ELF-1 (cell line): ENCODE measurements at places on chromosomes 7 and 10.

DNA sequence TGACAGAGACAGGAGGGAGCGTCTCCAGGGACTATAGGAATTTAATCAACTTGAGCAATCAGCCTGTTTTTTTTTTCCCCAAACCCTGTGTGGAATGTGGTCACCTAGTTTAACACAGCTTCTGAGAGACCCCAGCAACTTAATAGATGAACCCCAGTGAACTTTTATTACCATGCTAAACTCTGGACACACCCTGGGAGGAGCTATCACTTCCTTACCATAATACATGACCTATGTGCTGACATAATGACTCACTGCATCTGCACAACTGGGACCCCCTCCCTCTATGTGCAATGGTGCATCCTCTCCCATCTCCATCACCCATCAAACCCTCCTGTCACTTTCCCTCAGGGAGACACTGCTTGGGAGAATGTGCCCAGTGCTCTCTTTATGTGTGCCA is 83.7 kb downstream of the EPC1 start:
- DNase-seq, result peak; percentile 7

- DNase-seq, result no peak
Measured at GRCh38 chr10:33681595-33681994, 347.1 kb upstream of the NRP1 start.

- no peak for DNase-seq
Measured at GRCh38 chr10:22611425-22612115, 102.8 kb downstream of the PIP4K2A start.

- DNase-seq, result no peak
Measured at GRCh38 chr10:3803927-3804741, 19.1 kb upstream of the KLF6 start.

- DNase-seq, result peak; percentile 82
Measured at GRCh38 chr10:47361293-47361692, 13.1 kb downstream of the RBP3 start.

DNA sequence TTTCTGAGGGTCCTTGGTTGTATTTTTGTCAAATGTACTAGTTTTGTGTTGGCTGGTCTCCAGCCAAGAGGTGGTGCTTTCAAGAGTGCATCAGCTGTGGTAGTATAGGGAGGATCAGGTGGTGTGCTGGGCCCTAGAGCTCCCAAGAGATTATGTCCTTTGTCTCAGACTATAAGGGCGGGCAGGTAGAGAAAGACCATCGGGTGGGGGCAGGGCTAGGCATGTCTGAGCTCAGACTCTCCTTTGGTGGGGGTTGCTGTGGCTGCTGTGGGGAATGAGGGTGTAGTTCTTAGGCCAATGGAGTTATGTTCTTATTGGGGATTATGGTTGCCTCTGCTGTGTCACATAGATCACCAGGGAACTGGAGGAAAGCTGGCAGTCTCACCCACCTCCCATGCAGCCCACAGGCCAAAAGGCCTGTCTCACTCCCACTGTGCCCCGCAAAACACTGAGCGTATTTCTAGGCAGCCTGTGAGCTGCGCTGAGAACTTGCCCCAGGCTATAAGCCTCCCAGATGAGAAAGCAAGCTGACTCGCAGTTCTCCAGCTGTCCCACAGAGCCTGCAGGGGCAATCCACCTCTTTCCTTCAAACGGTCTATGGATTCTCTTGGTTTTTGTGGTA is 1066.7 kb downstream of the GRM8 start:
- DNase-seq, result peak; percentile 90

DNA sequence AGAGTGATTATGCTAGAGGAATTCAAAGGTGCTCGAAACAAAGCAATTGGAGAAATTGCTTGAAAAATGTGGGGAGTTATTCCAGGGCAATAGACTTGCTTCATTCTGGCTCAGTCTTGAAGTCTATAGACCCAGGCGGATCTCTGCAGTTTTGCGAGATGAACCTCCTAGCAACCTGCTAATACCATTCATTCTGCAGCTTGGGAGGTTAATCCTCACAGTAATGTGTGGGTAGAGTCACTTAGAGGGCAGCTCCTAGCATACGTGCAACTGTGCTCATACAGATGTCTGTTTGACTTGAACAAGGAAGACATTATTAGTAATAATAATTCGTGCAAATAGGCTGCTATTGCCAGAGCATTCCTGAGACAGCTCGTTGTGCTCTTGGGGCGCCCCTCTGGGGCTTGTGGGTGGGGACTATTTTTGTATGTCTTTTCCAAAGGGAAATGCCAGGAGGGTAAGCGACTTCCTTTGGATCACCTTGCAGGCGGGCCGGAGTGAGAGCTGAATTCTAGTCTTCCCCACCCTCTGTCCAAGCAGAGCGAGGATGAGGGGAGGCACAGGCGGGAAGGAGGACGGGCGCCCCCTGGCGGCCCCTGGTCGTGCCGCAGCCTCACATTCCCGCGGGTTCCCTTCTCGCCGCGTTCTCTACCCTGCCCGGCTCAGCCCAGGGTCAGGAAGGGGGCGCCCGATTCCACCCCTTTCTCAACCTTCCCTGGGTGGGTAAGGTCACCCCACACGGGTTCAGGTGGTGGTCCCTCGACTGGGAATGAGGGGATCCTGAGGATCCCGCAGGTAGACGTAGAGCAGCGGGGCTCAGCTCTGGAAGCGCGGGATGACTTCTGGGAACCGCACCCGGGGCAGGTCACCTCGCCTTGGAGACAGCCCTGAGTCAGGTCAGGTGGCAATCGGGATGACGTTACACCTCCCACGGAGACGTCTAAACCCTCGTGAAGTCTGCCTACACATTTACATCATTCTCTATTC is 241.5 kb downstream of the PHTF2 start:
- peak; percentile 88 for DNase-seq

GRCh38 chr10:94102436-94102835 is 108.7 kb downstream of the PLCE1 start:
- DNase-seq, result no peak

DNA sequence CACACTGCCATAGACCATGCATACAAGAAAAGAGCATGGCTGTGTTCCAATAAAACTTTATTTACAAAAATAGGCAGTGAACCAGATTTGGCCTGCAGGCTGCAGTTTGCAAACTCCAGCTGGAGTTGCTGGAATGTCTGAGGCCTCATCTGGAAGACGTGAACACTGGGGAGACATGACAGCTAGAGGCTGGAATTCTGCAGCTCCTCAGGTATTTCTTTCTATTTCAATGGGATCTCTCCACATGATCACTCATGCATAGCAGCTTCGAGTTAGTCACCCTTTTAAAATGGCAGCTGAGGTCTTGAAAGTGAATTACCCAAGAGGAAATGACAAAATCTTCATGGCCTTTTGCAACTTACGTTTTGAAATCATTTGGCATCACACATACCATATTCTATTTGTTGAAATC is 52.6 kb upstream of the BET1 start:
- peak; percentile 30 for DNase-seq

GRCh38 chr7:130733931-130734814 is at the start of gene KLF14:
KLF14 (minus strand) TSS chr7:130734207; CDS start chr7:130734033, 174 bp downstream.
- peak; percentile 48 for DNase-seq

DNA sequence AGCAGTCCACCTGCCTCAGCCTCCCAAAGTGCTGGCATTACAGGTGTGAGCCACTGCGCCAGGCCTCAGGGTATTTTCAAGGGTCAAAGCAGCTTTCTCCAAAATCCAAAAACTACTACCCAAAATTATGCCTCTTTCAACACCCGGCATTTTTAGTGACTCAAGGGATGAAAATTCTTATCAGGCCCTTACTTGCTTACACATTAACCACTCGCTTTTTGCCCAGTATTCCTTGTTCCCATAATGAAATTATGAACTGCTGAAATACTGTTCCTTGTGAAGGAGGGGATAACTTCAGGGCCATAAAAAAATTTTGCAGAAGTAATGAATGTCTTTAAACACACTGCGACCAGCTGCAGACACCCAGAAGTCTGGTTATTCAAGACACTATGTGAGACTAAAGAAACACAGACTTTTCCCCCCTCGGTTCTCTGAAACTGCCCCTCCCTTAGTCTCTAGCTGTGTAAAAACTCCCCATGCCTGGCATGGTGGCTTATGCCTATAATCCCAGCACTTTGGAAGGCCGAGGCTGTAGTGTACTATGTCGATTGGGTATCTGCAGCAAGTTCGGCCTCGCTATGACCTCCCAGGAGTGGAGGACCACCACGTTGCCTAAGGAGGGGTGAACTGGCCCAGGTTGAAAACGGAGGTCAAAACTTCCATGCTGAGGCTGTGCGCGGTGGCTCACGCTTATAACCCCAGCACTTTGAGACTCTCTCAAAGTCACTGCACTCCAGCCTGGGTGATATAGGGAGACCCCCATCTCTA is 12.0 kb downstream of the FXYD4 start:
- DNase-seq, result no peak

DNA sequence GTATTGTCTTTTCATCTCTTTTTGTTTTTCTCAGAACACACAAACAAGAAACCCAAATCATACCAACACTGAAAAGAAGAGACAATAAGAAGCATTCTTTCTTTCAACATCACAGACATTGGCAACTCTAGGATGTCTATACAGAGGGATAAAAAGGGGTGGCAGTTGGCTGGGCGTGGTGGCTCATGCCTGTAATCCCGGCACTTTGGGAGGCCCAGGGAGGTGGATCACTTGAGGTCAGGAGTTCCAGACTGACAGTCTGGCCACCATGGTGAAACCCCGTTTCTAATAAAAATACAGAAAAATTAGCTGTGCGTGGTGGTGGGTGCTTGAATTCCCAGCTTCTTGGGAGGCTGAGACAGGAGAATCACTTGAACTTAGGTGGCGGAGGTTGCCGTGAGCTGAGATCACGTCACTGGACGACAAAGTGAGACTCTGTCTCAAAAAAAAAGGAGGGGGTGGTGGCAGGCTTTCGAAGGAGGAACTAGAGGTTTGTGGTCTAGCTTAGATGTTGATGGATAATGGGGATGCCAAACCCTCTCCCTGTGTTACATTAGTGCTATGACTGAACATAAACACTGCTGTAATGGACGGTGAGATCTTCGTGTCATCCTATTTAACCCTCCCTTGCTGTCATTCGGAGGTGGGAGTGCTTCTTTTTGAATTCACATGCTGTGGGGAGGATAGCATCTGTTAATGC is 9.4 kb downstream of the CNNM2 start:
- DNase-seq, result no peak

- DNase-seq, result no peak
Measured at GRCh38 chr7:45026013-45026412, 26.0 kb downstream of the CCM2 start.

GRCh38 chr7:133829336-133829897 is 297.7 kb upstream of the LRGUK start:
- DNase-seq, result peak; percentile 14

- DNase-seq, result peak; percentile 79
Measured at GRCh38 chr7:155533827-155534690, 12.3 kb downstream of the CNPY1 start.

DNA sequence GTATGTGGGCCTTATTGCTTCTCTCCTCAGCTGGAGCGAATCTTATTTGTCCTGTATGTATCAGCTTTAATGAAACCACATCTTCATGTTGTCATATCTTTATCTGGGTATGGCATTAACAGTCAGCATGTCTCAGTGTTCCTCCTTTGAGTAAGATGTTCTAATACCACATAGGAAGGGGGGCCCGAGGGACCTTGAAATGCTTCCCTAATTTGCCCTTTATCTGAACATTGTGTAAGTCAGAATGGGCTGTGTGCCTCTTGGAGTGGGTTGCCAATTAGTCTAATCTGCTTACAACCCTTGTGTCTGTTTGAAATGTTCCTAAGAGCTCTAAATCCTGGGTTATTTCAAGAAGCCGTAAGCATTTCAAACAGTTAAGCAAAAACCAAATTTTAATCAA is 623.8 kb downstream of the SUGCT start:
- no peak for DNase-seq

DNA sequence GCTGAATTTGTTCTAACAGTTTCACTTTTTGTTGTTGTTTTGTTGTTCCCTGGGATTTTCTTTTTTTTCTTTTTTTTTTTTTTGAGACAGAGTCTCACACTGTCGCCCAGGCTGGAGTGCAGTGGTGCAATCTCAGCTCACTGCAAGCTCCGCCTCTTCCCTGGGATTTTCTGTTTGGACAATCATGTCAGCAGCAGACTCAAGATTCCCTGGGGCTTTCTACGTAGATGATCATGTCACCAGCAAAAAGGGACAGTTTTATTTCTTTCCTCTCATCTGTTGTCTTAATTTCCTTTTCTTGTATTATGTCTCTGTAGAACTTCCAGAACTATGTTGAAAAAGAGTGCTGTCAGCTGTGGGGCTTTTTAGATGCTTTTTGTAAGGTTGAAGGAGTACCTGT is 241.4 kb downstream of the TNS3 start:
- no peak for DNase-seq

- DNase-seq, result no peak
Measured at GRCh38 chr7:101990811-101991418, 173.5 kb downstream of the CUX1 start.

- no peak for DNase-seq
Measured at GRCh38 chr7:48173313-48173712, 2.1 kb downstream of the ABCA13 start.

DNA sequence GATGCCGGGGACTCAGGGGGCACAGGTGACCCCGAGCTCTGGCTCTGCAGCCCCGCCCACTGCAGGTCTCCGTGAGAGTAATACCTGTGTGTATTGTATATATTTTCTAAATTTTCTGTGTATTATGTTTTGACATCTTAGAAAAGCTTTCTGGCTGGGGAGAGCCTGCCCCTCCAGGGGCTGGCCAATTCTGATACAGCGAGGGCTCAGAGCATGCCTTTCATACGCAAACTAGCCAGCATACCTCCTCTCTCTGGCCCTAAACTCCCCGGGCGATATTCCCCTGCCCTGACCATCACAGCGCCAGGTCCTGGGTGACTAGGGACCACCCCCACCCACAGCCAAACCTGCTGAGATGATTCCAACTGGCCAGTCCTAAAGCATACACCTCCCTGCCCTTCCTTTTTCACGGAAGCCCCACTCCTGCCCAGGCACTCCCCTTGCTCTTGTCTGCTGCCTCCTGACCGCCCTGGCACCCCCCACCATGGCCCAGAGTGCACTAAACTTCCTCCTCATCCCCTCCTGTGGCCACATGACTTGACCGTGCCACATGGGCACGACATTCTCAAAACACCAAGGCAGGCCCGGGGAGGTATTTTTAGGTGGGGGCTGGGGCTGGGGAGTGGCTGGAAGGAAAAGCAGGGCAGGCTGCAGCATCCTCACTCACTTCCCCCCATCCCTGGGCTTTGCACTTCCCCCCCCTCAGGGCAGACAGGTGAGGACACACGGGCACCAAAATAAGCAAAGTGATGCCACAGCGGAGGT is 61.5 kb downstream of the INSIG1 start:
- DNase-seq, result no peak

DNA sequence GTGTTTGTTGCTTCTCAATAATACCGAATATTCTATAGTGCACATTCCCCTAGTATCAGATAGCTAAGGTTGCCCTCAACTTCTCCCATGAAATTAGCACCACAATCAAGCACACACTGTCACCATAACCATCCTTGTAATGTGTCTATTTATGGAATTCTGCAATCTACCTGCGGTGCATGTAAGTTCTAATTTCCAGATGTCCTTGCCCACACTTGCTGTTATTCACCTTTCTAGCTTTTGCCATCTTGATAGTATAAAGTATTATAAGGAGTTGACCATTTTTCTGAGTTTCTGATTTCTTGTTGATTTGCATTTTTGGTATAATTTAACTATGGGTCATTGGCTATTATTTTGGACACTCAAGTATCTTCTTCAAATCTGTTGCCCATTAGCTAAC is 490.1 kb upstream of the GALNT17 start:
- DNase-seq, result no peak

GRCh38 chr10:112215342-112215774 is 31.8 kb upstream of the GPAM start:
- no peak for DNase-seq
